ENCODE measurements at places on chromosomes 7 and 10.

GRCh38 chr10:101694674-101695403 lies at the start of gene FBXW4:
FBXW4 (minus strand) TSS chr10:101695170; CDS start chr10:101695105, 65 bp downstream.
- DNase-seq, result peak; percentile 76

GRCh38 chr7:48028938-48029337 lies at the start of gene SUN3:
SUN3 (minus strand) TSS chr7:48029107; CDS start chr7:48028938, 169 bp downstream.
- DNase-seq, result no peak

GRCh38 chr10:77626266-77626935 lies 11.2 kb downstream of the KCNMA1 start:
- no peak for DNase-seq

- peak; percentile 48 for DNase-seq
Observed at GRCh38 chr7:35695473-35695850, 527 bp upstream of the HERPUD2 start.

GRCh38 chr7:157612664-157613561 lies 276.1 kb downstream of the DNAJB6 start:
- peak; percentile 64 for DNase-seq

DNA sequence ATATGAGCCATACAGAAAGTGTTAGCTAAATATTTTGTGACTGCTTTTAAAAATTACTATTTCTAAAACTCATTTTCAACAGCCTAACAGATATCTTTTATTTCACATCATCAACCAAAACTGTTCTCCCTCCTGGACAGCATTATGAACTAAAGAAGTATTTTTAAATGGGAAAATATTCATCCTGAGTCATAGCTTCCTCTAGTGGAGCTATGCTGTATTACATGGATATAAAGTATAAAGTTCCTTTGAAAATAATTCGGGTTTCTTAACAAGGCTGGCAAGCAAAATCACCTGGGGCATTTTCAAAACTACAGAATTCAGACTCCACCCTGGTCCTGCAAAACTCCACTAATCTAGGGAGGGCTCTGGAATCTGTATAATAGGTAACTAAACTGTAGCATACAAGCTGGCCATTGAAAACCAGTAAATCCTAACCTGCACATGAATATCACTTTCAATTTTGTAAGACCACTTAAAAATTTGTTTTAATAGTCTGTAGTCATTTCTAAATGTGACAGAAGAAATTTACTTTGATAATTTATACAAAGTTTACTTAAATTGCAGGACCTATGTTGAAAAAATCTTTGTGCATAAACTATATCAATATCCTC lies 53.5 kb downstream of the SCIN start:
- peak; percentile 58 for DNase-seq

DNA sequence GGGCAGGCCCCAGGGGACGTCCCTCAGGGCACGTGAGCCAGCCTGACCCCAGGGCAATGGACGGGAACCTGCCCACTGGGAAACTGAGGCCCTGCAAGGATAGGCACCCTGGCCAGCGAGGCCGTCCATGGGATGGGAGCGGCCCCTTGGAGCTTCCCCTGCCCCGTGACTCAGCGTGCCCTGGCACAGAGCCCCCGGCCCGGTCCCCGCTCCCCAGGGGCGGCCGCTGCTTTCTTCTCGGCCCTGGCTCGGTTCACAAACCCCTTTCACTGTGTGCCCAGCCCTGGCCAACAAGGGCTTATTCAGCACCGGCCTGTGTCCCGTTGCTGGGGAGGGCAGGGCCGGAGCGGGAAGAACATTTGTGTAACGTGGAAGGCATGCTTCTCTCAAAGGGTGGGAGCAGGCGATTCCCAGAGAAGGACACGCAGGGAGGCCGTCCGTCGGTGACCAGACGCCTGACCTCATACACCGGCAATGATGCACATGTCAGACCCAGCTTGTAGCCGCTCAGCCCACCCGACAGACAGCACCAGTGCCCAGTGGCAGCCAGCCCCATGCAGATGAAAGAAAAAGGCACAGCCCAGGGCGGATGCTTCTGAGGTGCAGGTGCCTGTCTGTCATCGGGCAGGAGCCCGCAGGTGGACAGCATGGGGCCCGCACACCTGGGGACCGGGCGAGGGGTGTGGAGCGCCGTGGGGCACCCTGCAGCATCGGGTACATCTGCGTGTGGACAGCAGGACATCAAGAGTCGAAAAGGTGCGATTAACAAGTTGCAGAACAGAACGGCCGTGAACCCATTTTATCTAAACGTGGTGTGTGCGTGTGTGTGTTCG lies 94.5 kb downstream of the PDGFA start:
- DNase-seq, result no peak

GRCh38 chr10:129184196-129184595 lies 282.8 kb upstream of the MGMT start:
- no peak for DNase-seq

- DNase-seq, result peak; percentile 26
Observed at GRCh38 chr10:133422807-133423771, 1.3 kb downstream of the SPRN start.

GRCh38 chr7:120628251-120628650 lies 229.7 kb downstream of the TSPAN12 start:
- DNase-seq, result no peak

DNA sequence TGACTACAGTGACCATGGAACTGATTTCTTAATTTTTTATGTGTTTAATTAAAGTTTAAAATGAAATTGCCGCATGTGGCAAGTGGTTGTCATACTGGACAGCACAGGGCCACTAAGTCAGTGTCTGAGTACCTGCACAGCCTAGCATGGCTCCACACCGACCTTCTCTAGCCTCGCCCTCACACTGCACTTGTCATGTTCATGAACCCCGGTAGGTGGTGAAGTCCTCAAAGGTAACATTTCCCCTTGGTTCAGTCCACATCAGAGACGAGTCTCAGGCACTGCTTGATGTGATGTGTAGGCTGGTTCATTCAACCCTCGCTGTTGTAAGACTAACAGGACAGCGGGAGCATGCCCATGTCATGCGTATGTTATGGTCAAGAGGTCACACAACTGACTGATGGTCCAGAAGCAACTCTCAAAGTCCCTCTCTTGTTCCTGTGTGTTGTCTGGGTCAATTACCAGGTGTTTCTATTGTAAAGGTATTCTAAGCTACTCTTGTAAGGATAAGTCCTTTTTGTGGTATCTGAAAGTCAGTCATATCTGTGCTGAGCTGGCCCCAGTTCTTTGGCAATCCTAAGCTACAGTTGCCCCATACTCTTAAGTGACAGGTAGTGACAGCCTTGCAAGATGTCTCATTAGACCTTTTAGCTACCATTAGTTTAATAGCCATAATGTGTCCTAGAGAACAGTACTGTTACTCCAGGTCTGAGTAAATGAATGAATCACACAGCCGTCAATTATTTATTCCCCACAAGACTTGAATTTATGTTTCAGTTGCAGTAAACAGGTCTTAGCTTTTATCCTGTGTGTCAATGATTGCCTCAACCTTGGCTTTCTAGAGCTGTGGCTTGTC lies 32.9 kb upstream of the ZC3HAV1L start:
- DNase-seq, result no peak

DNA sequence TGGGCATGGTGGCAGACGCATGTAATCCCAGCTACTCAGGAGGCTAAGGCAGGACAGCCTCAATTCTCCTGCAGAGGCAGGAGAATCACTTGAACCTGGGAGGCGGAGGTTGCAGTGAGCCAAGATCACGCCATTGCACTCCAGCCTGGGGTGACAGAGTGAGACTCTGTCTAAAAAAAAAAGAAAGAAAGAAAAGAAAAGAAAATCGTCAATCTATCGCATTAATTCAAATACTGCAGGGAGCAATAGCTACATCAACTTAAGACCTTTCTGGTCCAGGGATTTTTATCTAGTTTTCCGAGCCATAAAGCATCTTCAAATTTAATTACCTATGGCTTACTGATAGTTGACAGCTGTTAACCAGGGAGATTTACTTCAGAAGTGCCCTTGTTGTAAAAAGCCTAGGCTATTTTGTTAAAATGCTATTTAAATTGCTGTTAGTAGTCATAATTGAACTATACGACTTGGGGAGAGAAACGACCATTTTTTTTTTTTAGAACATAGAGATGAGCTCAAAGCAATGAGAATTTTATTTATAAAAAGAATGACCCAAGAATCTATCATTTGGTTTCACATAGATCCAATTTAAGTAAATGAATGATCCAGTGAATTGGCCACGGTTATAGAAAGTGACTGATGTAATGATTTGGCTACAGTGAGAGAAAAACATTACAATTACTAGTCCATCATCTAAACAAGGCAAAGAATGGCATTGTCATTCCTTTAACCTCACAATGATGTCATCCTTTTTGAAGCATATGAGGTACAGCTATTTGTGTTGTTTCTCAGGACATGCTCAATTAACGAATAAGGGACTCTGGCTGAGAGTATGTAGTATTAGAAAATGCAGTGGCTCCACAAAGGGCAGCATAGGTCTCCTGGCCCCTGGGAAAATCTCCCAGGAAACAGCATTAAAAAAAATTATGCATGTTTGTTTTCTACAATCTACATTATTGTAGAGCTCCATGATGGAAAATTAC lies 85.3 kb downstream of the SEMA3C start:
- no peak for DNase-seq
